ENCODE measurements at places on chromosomes 16 and 17. TPM values are rescaled to one million over a fixed set of nuclear protein-coding genes. Genes with fewer than 3 reads are reported as not detected.
A peak's percentile ranks its signal among the peaks of the same experiment; 100 is the strongest.

GRCh38 chr17:81523402-81524038, 4.7 kb upstream of the FSCN2 start:
- no peak for DNase-seq

- no peak for DNase-seq
Observed at GRCh38 chr16:87345726-87346424, 28.7 kb upstream of the C16orf95 start.

GRCh38 chr17:17947309-17947708, 24.9 kb downstream of the TOM1L2 start:
- DNase-seq: no peak

GRCh38 chr17:79361873-79362771, 248.7 kb downstream of the RBFOX3 start:
- no peak for DNase-seq

DNA sequence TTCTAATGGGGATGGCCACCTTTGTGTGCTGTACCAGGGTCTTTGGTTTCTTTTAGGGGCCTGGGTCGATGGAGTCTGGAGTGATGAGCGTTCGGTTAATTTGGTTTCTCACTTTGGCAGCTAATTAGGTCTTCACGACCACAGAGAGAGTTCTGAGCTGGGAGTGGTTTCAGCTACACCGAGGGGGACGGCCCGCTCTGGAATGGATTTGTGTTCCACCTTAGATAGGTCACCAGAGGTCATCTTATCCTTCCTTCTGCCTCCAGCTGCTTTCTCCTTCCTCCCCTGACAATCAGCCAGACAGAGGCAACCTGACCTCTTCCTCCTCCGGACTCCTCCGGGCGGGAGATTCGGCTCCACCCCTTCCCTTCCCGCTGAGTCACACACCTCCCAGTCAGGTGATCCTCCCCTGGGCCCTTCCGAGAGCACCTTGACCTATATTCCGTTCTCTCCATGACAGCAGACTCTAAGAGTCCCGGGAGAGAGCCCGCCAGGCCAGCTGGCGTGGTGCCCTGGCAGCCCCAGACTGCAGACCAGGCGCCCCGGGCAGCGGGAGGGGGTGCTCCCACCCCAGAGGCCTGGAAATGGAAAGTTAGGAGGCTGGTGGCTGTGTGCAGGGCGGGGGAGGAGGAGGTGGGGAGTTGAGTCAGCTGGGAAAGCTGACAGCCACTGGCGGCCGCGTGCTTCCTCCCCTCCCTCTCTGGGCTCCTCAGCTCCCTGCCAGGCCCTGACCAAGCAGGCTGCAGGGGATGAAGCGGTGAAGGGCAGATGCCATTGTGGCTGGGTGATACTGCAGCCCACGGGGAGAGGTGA, 44.7 kb downstream of the CHD9 start:
- peak; percentile 12 for DNase-seq

DNA sequence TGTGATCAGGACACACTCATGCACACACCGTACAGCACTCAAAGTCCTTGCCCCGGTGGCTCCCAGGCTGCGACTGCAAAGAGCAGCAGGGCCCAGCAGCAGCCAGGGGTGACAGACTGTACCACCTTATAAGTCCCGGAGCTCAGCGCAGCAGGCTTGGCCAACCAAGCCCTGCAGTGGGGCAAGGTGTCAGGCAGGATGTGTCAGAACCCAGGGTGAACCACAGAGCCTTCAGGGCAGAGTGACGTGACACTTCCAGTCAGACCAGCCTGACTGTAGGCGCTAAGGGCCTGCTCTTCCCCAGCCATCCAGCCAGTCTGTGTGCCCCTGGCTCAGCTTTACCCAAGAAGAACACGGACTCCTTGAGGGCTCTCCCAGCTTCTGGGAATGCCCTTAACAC, 204.1 kb downstream of the COPRS start:
- DNase-seq: no peak

The RAB37 gene
- 19.0 TPM for total RNA-seq

The CAVIN1 gene
- 0.16 TPM for total RNA-seq

The KRTAP2-3 gene
- not detected for total RNA-seq

The SYCE1L gene
- total RNA-seq: 18.8 TPM
